Stimulated activated CD4-positive, alpha-beta T cell treated with anti-CD3 and anti-CD28 coated beads, Interleukin-1b, Interleukin-23, amount 100 ng/mL, for 48 hours (primary cell): ENCODE measurements at places on chromosomes 12 and 14.
A peak's percentile ranks its signal among the peaks of the same experiment; 100 is the strongest.

GRCh38 chr12:53601296-53601847 lies 24.8 kb downstream of the ATF7 start:
- DNase-seq = no peak

DNA sequence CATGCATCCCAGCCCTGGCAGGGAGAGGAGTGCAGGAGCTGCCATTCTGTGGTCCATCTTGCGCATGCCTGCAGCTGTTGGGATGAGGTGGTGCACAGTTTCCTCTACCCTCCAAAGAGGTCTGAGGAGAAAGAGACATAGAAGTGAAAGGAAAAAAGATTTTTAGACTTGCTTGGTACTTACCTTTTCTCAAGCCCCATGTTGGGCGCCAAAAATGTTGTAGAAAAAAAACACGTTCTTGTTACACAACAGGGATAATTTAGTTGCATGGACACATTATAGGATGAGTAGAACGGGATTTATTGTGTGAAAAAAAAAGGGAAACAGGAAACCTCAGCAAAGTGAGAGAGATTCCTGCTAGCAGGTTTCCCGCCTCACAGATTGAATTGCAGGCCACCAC lies 244.4 kb upstream of the GARIN2 start:
- DNase-seq = peak; percentile 1

- no peak for DNase-seq
Observed at GRCh38 chr12:54277823-54278276, 2.1 kb downstream of the CBX5 start.

- DNase-seq = no peak
Observed at GRCh38 chr14:104387022-104388010, 192.2 kb upstream of the C14orf180 start.

DNA sequence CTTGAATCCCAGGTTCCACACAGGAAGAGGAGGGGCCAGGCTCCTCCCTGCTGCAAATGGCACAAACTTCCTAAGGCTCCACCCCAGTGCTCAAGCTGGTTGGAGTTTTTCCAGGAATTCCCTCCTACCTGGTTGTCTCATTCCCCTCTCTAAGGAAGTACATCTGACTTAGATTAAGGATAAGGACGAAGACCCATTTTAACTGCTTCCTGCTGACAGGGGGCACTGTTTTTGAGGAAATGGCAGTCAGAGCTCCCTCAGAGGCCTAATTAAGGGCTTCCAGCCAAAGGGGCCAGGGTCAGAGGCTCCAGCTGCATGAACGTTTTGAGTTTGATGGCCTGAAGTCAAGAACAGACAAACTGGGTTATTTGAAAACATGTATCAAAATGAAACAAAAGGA lies 1084.7 kb downstream of the SLC6A15 start:
- DNase-seq = no peak
